ENCODE measurements at places on chromosomes 6 and 20. TPM values are rescaled to one million over a fixed set of nuclear protein-coding genes. Genes with fewer than 3 reads are reported as not detected.

Gene MDFI
- total RNA-seq, result 59.4 TPM

Gene COL12A1
- total RNA-seq, result 2.0 TPM

Gene CPXM1
- 130 TPM for total RNA-seq

Gene TCP11
- not detected for total RNA-seq

Gene CST2
- total RNA-seq, result not detected

Gene RNASET2
- 29.8 TPM for total RNA-seq

Gene CTSZ
- total RNA-seq, result 61.4 TPM

Gene FNDC11
- 2.6 TPM for total RNA-seq

GRCh38 chr20:41248368-41249024 is 69.0 kb downstream of the ZHX3 start:
- no peak for DNase-seq

DNA sequence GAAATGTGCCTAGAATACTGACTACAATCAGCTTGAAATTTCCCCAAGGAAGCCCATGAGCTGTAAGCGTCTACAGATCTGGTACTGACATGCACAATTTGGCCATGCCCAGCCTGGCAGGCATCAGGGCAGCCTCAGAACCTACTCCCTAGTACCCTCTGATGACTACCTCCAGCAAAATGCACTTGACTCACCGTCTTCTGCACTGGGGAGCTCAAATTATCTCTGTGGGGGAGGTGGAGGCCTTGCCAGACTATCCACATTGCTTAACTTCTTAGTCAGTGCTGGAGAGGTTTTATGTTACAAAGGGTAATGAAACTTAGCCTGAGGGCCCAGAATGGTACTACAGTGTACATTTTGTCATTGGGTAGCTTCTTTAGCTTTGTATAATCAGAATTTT is 126.0 kb upstream of the ADGRF1 start:
- DNase-seq, result no peak

GRCh38 chr6:160238278-160238711 is 20.3 kb downstream of the SLC22A2 start:
- no peak for DNase-seq

DNA sequence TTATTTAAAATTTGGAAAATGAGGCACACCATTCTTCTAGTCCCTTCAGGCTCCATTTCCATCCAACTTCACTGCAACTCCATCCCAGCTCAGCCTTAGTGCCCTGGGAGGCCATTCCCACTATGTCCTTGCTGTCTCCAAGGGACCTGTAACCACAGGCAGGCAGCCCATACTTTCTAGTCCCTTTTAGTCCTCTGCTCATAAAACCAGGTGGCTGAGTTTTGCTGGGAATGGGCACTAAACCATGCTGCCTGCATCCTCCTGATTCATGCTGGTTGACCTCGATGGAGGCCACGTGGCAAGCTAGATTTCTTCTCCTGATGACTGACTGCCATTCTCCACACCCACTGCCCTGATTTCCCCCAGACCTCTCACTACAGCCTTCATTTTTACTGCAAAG is 27.5 kb upstream of the MYMX start:
- no peak for DNase-seq

- DNase-seq, result no peak
Measured at GRCh38 chr6:80197474-80197873, 91.0 kb downstream of the BCKDHB start.

- DNase-seq, result no peak
Measured at GRCh38 chr20:1953621-1954020, 40.2 kb downstream of the PDYN start.

DNA sequence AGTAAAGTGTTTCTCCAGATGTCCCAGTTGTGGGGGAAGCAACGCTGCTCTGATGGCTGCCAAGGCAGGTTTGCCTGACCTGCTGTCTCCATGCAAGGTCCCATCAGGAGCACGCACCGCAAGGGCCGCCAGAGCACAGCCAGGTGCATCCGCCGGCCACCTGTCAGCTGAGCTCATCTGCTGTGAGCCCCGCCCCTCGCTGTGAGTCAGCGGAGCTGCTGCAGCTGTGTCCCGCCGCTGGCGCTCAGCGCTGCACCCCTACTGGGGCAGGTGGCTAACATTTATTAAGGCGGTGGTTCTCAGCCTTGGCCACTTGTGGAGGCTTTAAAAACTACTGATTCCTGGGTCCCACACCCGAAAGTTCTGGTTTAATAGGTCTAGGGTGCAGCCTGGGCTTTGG is 225.7 kb downstream of the UST start:
- peak; percentile 49 for DNase-seq

GRCh38 chr6:3205913-3206312 is 21.5 kb downstream of the TUBB2B start:
- no peak for DNase-seq

DNA sequence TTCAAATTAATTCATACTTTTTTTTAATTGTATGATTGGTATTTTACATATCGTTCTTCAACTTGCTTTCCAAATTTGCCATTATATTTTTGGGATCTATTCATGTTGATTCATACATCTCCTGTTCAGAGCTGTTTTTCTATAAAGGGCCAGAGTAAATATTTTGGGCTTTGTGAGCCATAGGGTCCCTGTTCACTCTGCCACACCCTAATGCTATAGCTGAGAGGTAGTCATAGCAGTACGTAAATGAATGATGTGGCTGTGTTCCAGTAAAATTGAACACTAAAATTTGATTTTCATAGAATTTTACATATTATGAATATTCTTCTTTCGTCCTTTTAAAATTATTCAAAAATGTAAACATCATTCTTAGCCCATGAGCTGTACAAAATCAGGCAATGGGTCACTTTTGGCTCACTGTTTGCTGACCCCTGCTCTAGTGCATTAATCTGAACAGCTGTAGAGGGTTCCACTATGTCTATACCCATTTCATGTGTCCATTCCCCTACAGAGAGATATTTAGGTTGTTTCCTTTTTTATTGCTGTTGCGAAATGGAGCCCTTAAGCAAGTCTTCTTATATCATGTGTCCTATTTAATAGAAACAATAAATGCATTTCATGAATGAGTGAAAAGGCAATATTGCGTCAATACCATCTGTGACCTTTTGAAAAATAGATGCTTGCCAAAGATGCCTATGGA is 136.4 kb upstream of the SALL4 start:
- no peak for DNase-seq

DNA sequence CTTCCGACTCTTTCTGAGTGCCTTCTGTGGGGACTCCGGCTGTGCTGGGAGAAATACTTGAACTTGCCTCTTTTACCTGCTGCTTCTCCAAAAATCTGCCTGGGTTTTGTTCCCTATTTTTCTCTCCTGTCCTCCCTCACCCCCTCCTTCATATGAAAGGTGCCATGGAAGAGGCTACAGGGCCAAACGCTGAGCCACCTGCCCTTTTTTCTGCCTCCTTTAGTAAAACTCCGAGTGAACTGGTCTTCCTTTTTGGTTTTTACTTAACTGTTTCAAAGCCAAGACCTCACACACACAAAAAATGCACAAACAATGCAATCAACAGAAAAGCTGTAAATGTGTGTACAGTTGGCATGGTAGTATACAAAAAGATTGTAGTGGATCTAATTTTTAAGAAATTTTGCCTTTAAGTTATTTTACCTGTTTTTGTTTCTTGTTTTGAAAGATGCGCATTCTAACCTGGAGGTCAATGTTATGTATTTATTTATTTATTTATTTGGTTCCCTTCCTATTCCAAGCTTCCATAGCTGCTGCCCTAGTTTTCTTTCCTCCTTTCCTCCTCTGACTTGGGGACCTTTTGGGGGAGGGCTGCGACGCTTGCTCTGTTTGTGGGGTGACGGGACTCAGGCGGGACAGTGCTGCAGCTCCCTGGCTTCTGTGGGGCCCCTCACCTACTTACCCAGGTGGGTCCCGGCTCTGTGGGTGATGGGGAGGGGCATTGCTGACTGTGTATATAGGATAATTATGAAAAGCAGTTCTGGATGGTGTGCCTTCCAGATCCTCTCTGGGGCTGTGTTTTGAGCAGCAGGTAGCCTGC is 4.8 kb downstream of the PIM1 start:
- no peak for DNase-seq

DNA sequence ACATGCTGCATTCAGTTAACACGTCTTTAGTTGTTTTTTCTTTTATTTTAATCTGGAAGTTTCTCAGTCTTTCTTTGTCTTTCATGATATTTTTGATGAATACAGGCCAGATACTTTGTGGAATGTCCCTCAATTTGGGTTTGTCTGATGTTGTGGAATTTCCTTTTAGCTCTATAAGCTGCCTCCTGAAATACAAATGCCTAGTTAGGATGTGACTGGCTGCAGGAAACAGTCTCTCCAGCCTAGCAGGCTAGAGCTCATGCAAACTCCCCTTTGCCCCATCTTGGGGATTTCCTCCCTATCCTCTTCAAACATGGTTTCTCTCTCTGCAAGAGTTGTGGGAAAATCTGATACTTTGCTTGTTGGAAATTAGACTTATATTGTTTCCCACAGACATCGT is 89.3 kb upstream of the JAG1 start:
- no peak for DNase-seq

Data from progenitor cell of endocrine pancreas (in vitro differentiated cells).